SJSA1 (cell line): ENCODE measurements at places on chromosomes 7 and 10.
A peak's percentile ranks its signal among the peaks of the same experiment; 100 is the strongest.

- no peak for DNase-seq
Observed at GRCh38 chr10:13709931-13710650, 123.3 kb downstream of the PRPF18 start.

GRCh38 chr7:98240961-98241673 is 10.9 kb downstream of the TECPR1 start:
- no peak for DNase-seq

DNA sequence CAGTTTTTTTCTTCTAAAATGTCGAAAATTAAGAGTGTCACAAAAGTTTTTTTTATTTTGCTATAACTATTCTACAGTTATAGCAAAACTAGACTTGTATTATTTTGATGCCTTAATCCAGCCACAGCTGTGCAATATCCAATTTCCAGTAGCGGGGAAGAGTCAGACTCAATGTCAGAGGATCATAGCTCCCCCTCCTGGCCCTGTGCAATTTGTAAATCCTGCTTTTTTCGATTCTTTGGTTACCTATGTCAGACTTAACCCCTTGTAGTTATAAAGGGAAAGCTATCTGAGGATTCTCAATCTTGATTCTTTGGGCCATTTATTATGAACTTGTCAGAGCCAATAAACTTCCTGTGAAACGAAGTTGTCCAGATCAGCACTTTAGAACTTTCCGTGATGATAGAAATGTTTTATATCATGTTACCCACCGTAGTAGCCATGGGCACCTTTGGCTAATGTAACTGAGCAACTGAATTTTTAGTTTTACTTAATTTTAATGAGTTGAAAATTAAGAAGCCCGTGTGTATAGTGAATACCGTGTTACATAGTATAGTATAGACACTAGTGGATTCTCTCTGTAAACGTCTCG is 87.7 kb upstream of the PRKCQ start:
- DNase-seq, result no peak

DNA sequence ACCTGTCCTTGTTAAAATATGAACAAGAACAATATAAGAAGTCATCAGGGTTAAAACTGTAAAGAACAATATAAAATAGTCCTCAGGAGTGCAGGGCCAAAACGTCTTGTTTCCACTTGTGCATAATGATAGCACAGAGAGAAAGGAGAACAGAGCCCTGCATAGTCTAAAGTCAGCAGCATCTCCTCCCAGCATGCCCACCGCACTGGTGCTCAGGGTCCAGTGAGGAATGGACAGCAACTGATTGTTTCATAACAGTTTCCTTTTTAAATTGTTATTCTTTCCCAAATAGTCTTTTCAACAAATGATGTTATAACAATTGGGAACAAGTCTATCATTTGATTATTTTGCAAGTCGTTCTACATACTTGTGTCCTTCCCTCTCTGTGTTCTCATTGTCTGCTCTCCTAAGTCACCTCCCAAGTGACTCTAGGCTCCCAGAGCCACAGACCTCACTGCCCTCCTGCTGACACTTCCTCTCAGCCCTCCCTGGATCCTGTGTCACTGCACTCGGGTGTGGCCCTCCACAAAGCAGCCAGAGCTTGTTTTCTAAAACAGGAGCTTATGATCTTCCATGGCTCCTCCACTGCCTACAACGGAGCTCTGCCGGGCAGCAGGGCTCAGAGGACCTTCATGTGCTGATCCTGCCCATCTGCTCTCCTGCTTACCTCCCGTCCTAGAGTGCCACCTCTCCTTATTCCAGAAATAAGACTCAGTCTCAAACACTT is 27.6 kb downstream of the COBL start:
- no peak for DNase-seq

GRCh38 chr7:47951374-47951773 is 3.1 kb upstream of the PKD1L1 start:
- no peak for DNase-seq

DNA sequence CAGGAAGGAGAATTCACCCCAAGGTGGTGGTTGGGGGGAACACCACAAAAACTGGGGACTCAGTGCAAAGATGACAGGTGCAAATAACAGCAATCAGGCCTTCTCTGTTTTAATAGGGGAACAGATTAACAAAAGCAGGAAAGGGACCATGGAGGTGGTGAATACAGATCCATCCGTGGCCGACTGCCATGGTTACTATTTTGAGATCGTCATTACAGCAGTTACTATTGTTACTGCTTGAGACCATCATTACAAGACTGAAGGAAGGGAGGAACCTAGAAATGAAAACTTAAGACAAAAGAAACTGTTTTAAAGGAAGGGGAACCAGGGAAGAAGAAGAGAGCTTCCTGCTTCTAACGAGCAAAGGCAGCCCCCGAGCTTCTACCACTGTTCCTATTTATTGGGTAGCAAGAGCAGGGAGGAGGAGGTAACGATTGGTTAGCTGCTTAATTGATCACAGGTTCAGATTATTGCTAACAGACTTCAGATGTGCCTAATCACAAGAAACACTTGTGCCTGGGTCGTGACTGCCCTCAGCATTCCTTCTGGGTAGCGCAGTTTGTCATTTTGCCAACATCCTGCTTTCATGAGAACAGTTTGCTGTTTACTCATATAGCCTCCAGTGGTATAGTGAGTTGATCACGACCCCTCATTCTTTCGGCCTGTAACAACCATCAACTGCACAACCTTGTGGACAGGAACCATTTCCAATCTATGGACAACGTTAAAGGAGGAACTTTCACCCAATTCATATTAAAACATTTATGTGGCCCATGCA is 216.3 kb downstream of the CHCHD3 start:
- DNase-seq, result no peak

GRCh38 chr10:102235598-102235920 is 5.8 kb downstream of the PITX3 start:
- peak; percentile 52 for DNase-seq

- DNase-seq, result no peak
Observed at GRCh38 chr7:104826135-104826534, 187.9 kb upstream of the KMT2E start.

DNA sequence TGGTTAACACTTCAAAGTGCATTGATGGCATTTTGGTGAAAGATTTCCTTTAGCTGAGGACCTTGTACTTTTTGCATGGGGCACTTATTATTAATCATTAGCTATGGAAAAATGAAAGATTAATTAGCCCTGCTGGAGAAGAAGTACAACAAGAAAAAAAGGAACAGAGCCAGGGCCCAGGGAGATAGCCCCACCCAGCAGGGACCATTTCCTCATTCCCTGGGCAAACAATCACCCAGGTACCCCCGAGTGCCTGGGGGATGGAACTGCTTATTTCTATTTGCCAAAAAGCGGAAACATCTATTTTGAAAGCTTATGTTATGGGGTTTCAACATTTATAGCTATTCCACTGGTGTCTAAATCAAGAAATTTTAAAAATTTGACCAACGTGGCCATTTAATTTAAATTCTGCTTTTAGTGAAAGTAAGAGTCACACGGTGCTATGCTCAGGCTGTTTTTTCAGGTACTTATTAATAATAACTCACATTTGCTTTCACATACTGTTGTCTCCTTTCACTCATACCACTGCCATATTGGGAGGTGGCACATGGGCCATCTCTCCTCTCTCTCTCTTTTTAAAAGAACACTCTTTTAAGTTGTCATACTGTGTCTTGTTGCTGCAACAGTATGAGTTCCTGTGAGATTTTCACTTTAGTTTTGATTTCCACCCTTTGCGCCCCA is 143.6 kb upstream of the KIF5B start:
- DNase-seq, result no peak

GRCh38 chr7:133645884-133646391 is 393.1 kb downstream of the EXOC4 start:
- no peak for DNase-seq

GRCh38 chr10:27744802-27745731 is 552 bp downstream of the MKX start:
- DNase-seq, result no peak

DNA sequence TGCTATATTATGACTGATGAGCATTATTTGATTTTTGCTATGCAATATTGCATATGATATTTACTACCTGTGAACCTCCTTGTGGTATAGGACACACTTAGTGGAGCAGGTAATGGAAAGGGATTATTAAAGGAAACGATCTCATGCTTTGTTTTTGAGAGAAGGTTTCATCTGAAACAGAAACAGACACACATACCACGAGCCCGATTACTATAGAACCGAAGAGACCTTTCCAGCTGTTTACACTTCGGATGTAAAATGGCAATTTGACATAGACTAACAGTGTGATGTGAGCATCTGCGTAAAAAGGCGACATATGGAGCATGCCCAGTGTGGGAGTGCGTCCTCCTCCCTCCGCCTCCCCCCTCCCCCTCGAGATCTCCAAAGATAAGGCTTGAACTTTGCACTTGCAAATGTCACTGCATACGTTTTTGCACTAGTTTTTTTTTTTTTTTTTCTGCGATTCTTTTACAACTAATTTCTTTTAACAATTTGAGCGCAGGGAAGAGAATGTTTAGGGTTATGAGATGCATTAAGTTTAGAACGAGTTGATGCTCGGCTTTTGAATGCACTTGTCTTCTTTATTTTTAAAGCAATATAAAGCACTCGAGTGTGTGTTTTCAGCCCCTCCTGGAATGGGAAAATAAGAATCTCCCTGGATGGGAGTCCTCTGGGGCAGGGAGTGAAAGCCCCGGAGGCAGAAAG is 251.0 kb downstream of the NSUN6 start:
- no peak for DNase-seq

GRCh38 chr10:20302033-20302432 is 485.8 kb downstream of the PLXDC2 start:
- no peak for DNase-seq

DNA sequence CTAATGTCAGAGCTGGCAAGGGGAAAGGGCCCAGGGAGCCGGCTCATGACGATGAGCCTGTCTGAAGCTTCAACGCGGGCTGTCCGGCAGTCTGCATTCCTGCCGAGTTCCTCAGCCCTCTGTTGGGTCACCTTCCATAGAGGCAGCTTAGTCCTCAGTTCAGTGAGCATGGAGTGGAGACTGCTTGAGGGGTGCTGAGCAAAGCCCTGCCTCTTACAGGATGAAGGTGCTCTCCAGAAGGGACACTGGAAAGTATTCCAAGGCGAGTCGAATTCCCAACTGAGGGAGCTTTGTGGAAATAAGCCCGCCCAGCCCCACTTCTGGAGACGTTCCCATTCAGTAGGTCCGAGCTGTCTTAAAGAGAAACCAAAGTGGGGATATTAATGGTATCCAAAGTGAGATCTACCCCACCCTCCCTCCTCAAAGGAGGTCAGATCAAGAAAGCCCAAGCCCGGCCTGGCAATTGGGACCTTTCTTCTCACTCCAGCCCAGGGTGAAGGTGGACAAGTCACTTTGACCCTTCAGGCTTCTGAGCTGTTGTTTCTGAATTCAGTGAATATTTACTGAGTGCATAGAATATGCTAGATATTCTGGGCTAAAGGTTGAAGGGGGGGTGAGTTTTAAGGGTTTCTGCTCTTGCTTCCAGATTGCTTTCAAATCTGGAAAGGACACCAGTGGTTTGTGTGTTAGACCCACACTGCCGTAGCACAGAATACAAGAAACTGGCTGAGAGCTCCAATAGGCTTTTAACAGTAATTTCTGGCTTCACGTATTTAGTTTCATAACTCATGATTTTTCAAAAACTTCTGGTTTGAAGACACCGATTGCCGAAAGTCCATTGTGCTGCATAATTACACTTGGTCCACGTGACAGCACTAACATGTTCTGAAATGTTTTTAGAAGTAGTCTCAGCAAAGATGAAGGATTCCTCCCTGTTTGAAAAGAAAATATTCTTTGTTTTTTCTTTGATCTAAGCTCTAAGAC is 3.5 kb downstream of the EGFR start:
- no peak for DNase-seq

- DNase-seq, result no peak
Observed at GRCh38 chr7:98930464-98930863, 52.1 kb downstream of the TRRAP start.

DNA sequence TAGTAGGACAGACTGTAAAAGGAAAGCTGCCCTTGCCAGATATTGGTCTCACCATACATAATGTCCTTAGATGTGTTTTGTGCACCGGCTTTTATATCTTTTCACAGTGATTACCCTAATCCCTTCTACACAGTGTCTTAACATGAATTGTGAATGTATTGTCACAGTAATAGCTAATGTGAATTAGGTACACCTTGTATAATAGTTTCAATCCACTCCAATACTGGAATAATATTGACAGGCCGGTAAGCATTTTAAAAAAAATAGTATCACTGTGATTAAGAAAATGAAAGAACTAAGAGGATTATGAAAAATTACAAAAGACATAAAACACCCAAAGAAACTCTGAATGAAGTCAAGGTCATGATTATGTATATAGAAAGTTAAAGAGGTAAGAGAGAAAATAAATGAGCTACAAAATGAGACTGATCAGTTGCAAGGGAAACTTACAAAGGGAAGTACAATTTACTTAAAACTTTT is 420.9 kb downstream of the PLXDC2 start:
- no peak for DNase-seq

DNA sequence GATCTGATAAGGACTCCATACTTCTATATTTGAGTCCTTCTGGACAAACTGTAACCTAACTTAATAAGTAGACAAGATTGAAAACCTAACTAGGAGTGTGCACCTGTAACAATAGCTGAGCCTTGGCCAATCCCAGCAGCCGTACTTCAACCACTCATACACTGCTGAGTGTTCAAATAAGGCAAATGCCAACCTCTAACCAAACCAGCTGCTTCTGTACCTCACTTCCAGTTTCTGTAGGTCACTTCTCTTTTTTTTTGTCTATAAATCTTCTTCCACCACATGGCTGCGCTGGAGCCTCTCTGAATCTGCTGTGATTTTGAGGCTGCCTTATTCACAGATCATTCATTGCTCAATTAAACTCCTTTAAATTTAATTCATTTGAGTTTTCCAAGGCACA is 753.2 kb downstream of the DNAJB9 start:
- no peak for DNase-seq

- no peak for DNase-seq
Observed at GRCh38 chr10:20287586-20287985, 471.4 kb downstream of the PLXDC2 start.

- DNase-seq, result no peak
Observed at GRCh38 chr7:75870557-75871161, 8.2 kb upstream of the RHBDD2 start.

- peak; percentile 81 for DNase-seq
Observed at GRCh38 chr7:137670222-137671064, 176.3 kb downstream of the DGKI start.

- no peak for DNase-seq
Observed at GRCh38 chr10:35559416-35559815, 45.7 kb upstream of the GJD4 start.
